ENCODE measurements at places on chromosomes 5 and 9.

DNA sequence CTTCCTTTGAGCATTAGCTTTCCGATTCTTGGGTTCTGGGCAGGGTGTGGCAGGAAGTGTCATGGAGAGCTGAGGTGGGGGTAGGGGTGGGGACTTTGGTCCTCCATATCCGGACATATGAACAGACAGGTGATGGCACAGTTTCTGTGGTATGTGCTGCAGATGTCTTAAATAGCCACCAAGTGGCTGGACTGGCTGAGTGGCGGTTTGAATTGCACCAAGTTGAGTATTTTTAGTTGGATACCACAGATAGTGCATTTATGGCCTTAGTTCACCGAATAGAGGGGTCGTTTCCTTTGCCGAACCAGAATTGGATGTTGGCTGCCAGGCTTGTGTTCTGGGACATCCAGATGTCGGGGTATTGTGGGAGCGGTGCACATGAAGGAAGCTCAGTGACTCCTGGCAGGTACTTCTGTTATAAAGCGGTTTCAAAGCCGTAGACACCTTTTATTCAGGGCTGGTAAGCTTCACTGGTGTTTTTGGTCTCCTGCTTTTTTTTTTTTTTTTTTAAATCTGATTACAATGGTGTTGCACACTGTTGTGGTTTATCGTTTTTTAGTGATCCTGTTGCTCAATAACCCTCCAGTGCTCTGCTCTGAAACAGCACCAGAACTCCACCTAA, 15.1 kb upstream of the TNFAIP8 start:
- peak; percentile 56 for DNase-seq

GRCh38 chr5:31982621-31983020, 191.5 kb downstream of the GOLPH3 start:
- DNase-seq, result no peak

GRCh38 chr5:58458141-58458742, 1.6 kb downstream of the PLK2 start:
- DNase-seq, result no peak

GRCh38 chr5:138954257-138955012, 79.3 kb upstream of the LRRTM2 start:
- DNase-seq, result no peak

DNA sequence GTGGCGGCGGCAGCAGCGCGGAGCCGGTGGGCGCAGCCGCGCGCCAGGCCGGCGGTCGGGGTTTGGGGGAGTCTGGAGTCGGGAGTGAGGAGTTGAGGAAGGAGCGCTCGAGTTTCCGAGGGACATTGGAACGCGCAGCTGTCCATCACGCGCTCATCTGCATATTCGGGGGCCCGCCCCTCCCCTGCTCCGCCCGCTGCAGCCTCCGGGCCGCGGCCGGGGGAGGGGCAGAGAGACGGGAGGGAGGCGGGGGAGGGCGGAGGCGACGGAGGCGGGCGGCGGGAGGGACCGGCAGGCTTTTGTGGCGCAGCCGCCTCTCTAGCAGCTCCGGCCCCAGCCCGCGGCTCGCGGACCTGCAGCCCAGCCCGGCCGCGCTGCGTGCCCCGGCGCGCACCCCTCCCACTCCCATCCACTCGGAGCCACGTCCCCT, at the start of gene IRX2:
Gene IRX2, minus strand, starts transcription at position 86 of the 430 bp plus-strand sequence. CDS start 264 bp downstream, outside the sequence.
- no peak for DNase-seq

DNA sequence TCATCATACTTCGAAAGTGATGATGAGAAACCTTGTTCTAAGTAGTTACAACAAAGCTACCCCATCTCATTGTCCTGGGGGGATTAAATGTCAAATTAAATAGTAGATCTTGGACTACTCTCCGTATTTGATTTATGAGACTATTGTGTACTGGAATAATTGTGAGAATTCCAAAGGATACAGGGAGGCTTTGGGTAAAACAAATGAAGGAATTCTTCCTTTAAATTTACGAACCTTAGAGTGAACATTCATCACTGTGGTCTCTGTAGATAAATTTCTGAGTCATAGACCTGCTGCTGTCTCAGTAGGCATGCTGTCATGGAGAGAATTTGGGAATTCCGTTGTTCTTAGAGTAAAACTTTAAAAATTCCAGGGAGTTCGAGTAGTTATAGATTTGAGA, 836.2 kb downstream of the DNAH5 start:
- no peak for DNase-seq

DNA sequence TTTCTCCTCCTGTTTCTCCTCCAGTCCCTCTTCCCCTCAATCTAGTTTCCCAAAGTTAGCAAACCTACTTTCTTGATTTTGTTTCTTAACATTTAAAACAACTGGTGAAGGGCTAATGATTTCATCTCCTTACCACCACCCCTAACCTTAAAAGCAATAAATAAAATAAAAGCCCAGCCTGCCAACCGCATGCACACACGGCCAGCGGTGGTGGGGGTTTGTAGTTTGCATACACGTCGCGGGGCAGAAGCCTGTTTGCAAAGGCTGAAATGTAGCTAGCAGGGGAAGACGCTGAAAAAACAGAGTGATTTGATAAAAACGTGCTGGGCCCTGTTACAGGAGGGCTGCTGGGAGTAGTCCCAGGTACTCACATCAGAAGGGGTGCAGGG, 1.9 kb upstream of the DMRT2 start:
- no peak for DNase-seq

- no peak for DNase-seq
Observed at GRCh38 chr9:118273048-118273447, 568.8 kb downstream of the TLR4 start.

DNA sequence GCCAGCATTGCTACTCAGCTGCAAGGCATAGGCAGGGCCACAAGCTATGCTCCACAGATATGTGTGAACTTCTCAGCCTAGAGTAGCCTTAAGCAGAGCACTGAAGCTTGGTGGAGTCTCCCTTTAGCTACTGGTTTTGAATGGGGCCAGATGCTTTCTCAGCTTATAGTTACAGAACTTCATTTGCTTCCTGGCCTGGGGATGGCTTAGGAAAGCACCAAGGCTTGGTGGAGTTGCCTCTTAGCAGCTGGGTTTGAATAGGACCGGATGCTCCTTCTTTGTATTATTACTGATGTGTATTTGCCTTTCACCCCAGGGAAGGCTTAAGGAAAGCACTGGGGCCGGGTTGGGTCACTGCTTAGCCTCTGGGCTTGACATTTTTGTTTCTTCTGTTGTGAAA, 497.8 kb upstream of the SEMA6A start:
- no peak for DNase-seq

GRCh38 chr5:1080432-1080831, 31.4 kb downstream of the SLC12A7 start:
- DNase-seq, result no peak

DNA sequence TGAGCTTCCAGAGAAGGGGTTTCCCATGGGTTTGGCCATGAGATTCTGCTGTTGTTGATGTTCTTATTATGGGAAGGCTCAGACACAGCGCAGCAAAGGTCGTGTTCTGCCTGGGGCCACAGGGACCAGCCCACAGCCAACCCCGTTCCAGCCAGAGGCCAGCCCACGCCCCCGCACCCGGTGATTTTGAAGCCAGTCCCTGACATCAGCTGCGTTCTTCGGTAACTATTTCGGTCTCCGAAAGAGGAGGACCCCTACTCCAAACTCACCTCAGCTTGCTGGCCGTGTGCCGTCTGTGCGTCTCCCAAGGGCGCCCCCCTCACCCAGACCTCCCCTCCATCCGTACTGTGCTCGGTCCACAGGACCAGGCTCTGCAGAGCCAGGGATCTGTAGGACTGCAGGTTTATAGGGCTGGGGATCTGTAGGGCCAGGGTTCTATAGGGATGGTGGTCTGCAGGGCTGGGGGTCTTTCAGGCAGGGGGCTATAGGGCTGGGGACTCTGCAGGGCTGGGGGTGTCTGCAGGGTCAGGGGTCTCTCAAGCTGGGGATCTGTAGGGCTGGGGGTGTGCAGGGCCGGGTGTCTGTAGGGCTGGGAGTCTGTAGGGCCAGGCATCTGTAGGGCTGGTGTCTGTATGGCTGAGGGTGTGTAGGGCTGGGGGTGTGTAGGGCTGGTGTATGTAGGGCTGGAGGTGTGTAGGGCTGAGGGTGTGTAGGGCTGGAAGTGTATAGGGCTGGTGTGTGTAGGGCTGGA, 11.8 kb downstream of the COL5A1 start:
- DNase-seq, result no peak

GRCh38 chr5:171927345-171927941, 79.0 kb downstream of the FBXW11 start:
- no peak for DNase-seq

DNA sequence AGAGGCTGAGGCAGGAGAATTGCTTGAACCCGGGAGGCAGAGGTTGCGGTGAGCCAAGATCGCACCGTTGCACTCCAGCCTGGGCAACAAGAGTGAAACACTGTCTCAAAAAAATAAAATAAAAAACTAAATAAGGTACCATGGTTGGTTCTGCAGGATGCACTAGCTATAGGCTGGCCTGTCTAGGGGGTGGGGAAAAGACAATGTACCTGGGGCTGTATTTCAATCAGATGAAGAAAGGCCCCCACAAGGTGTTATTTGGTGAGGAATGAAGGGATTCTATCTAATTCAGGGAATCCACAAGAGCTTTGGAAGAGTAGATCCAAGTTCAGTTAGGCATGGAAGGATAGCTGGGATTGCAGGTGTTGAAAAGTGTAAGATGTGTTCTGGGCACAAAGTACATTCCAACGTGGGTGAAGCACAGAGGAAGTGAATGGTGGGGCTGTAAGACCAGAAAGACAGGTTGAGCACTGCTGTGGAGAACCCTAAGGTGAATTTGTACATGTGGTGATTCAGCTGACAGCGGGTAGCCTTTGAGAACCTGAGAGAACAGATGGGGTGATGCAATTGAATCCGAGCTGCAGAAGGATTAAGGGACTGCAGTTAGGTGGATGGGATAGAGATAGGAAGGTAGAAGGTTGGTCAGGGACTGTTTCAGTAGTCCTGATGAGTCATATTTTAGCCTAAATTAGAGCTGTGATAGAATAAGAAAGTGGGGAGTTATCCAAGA, 71.8 kb downstream of the CAST start:
- no peak for DNase-seq

DNA sequence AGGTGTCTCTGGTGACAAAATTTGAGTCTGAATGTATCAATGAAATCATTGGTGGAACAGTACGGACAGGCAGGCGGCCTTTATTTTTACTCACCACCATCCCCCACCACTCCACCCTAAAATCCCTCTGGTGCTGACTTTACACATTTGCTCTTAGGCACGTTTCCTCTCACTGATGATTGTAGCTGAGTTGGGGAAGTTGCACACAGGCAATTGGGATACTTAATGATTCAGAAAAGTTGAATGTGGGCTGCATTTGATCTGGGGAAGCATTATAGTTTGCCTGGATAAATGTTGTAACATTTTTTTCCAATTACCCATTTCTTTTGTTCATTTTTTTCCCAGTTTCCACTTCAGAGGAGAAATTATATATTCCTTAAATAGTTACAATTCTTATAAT, 658.4 kb downstream of the TLR4 start:
- no peak for DNase-seq

- DNase-seq, result no peak
Observed at GRCh38 chr5:1917830-1918487, 35.2 kb upstream of the IRX4 start.

- DNase-seq, result no peak
Observed at GRCh38 chr5:72325566-72326305, 5.6 kb downstream of the PTCD2 start.

DNA sequence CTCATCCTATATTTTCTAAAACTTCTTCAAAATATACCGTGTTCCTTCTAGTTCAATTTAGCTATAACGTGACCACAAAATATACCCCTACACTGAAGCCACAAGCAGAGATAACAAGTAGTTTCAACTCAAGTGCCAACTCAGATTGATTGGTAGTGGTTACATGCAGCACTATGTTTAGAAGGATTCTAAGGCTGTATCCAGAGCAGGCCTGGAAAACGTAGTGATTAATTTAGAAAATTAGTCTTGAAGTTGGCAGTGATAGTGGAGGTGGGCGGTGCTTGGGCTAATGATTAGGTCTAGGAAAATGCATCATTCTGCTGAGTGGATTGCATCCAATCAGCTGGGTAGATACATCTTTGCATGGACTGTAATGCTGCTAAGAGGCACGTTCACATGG, 61.5 kb downstream of the MAMDC2 start:
- DNase-seq, result no peak

DNA sequence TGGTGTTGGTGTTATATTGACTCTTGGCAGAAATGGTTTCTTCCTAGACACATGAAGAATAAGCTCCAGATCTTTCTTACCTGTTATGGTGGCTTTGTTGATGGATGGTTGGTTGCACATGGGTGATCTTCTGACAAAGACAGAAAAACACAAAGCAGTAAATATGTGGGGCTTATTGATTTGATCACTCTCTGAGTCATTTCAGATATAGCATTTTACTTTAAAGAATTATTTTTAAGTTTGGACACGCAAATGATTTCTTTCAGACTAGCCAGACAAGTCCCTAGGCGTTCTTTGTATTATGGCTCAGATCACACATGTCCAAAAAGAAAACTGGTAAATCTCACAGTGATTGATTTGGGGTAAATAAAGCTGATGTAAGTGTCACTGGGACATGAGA, 597.6 kb downstream of the RAB3C start:
- no peak for DNase-seq

GRCh38 chr5:139725073-139725830, 70.4 kb upstream of the PSD2 start:
- no peak for DNase-seq

- no peak for DNase-seq
Observed at GRCh38 chr5:83711982-83712601, 8.6 kb downstream of the HAPLN1 start.

GRCh38 chr5:174694611-174695010, 29.8 kb upstream of the MSX2 start:
- no peak for DNase-seq

DNA sequence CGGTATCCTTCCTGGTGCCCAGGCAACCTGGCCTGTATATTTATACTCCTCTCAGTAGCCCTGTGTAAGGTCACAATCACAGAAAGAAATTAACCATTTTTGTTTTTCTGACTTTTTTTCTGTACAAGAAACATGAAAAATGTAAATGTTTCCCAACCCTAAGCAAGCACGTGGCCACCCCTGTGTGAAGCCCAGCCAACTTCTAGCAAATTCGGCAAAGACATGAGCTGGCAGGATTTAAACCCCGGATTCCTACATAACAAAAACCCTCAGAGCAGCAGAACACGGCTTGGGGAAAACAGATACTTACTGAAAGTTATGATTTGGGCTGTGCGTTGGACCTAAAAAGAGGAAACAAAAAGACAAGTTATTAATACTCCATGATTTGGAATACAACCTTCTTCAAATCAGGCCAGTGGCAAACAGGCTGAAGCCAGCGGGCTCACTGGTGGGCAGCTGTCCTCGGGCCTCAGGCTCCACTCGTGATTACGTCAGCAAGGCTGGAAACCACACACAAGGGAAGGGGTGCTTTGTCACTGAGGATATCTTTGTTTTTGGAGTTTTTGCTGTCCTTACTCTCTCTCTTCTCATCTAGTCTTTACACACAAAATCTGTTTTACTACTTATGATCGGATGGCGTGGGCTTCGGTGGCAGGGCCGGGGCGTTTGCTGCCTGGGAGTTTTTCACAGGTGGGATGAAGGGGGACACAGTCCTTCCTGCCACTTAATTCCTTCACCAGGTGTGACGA, 194.1 kb downstream of the ROR2 start:
- no peak for DNase-seq

GRCh38 chr5:153618867-153619266, 128.4 kb downstream of the GRIA1 start:
- DNase-seq, result no peak

GRCh38 chr9:84775056-84775643, 105.6 kb downstream of the NTRK2 start:
- DNase-seq, result no peak
